Activated CD8-positive, alpha-beta memory T cell treated with anti-CD3 and anti-CD28 coated beads for 1 hour (primary cell): ENCODE measurements at places on chromosomes 13 and 19.

DNA sequence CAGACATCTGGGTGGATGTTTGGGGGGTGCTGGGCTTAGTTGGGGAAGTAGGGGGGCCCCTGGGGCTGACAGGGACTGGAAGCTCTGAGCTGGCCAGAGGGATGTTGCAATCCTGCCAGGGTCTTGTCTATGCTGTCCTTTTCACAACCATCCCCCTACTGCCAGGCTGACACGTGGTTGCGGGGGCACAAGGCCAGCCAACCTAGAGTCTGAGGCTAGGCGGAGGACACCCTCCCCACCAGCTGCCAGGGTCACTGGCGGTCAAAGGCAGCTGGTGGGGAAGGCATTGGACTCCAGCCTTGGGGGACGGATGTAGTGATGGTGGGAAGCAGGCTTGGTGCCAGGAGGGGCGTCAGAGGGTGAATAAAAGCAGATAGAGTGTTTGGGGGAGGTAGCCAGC, 1.6 kb upstream of the APOC1 start:
- no peak for DNase-seq

- DNase-seq, result no peak
Measured at GRCh38 chr13:48817166-48817802, 158.4 kb upstream of the FNDC3A start.

DNA sequence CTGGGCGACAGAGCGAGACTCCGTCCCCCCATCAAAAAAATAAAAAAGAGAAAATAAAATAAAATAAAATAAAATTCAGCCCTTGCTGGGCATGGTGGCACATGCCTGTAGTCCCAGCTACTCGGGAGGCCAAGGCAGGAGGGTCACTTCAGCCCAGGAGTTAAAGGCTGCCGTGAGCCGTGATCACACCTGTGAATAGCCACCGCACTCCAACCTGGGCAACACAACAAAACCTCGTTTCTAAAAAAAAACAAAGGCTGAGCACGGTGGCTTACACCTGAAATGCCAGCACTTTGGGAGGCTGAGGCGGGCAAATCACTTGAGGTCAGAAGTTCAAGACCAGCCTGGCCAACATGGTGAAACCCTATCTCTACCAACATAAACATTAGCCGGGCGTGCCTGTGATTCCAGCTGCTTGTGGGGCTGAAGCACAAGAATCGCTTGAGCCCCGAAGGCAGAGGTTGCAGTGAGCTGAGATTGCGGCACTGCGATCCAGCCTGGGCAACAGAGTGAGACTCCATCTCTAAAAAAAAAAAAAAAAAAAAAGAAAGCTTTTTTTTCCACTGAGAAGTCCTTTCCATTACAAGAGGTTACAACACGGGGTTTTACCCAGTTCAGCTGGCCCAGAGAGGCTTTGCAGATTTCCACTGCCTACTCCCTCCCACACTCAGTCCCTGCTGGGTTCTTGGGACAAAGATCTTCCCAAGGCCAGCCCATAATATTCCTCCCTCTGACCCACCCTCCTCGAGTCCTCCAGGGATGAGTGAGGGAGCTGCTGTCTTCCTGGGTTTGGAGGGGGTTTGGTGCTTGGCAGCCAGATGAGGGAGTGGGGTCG, 6.4 kb downstream of the ANGPTL4 start:
- DNase-seq, result no peak

GRCh38 chr13:70034286-70034685, 73.3 kb upstream of the ATXN8OS start:
- no peak for DNase-seq

GRCh38 chr13:46181840-46182490, at the start of gene LCP1:
LCP1 (minus strand) TSS chr13:46182177; CDS start chr13:46159662, 22,515 bp downstream.
- peak; percentile 39 for DNase-seq
